Stimulated activated CD8-positive, alpha-beta memory T cell treated with anti-CD3 and anti-CD28 coated beads, Interleukin-12 subunit alpha, Interleukin-12 subunit beta, amount 100 ng/mL, for 4 hours (primary cell): ENCODE measurements at places on chromosomes 1 and 21.
A peak's percentile ranks its signal among the peaks of the same experiment; 100 is the strongest.

DNA sequence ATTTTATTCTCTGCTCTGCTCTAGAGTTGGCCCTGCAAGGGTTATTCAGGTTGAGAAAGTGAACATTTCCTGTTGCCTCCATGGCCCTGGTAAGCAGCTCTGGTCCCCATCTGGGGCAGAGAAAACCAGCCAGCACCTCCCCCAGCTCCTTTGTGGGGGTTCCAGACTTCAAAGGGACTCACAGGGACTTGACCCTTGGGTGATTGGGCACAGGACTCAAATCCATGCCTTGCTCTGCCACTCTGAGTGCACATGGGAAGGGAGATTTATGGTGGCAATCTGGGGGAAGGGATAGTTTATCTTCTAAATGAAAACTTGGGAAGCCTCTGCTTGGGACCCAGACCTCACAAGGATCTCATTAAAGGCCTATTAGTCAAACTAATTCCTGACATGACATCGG is 212.8 kb downstream of the FOXD2 start:
- no peak for DNase-seq

- no peak for DNase-seq
These were observed 238.3 kb downstream of the HLX start for GRCh38 chr1:221117548-221117951.

- no peak for DNase-seq
These were observed 98.8 kb downstream of the ZFYVE9 start for GRCh38 chr1:52240592-52241210.

DNA sequence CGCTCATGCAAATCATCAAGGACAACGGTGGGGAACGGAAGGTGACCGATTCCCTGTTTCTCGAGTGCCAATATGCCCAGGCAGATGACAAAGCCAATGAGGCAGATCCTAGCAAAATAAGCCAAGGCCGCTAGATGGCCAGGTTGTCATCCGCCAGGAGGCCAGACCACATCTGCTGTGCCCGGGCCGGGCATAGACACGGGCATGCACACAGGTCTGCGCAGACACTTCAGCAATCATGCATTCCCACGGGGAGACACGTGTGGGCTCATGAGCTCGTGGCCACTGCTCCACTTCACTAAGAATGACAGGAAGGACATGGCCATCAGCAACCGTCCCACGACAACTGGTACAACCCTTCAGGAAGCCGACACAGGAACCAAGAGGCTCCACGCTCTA is 23.4 kb downstream of the WDR4 start:
- DNase-seq: no peak

DNA sequence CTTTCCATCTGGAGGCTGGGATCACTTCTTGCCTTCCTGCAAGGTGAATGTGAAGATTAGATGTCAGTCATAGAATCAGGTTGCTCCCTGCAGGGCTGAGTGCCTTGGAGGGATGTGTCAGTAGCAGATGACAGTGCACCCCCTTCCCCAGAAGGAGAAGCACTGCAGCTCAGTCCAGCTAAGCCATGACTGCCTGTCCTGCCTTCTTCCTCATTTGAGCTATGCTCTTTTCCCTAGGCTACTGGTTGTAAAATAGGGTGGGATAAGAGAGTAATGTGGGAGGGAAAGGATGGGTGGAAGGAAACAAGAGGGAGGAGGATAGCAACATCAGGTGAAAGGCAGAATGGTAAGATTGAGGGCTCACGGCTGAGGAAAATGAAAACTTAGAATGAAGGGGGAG is 11.1 kb upstream of the FABP3 start:
- no peak for DNase-seq

DNA sequence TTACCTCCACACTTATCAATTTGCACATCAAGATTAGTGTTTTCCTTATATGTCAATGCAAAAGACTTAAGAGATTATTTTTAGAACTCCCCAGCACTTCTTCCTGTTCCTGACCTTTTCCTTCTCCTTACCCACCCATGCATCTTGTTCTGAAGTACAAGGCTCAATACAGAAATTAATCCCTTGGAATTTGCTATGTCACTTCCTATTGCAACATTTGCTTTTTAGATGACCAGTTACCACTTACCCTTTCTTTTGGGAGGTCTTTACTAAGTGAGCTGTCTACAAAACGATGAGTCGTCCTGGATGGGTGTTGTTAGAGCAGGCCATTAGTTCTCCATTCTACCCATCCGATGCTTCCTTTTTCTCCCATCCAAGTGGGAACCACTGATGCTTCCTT is 221.2 kb downstream of the FMN2 start:
- DNase-seq: no peak

DNA sequence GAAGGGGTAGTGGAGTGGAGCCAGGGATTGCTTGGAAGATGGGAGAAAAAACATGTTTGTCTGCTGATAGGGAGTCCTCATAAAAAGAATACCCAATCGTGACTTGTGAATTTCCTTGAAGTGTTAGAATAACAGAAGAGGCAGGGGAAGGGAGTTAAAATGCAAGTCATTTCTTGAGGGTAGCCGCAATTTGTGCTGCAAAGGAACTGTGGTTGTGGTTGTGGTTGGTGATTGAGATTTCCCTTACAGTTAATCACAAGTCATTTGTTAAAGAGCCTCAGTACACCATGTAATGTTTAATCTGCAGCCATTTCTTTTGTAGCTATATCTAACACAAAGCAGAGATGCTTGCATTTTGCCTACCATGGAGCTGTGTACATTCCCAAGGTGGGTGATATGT is 38.5 kb upstream of the EGLN1 start:
- peak; percentile 40 for DNase-seq

DNA sequence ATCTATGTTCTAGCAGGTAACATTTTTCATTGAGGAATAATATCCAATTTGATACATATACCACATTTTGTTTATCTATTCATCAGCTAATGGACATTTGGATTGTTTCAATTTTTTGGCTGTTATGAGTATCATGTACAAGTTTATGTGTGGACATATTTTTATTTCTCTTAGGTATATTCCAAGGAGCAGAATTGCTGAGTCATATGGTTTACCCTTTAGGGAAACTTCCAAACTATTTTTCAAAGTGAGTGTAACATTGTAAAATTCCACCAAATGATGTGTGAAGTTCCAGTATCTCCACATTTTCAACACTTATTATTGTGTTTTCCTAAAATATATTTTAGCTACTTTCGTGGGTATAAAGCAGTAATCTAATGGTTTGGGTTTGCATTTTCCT is 1789.9 kb downstream of the MRPL39 start:
- no peak for DNase-seq

- no peak for DNase-seq
These were observed 72.9 kb upstream of the CDC42BPA start for GRCh38 chr1:227391211-227391610.

- no peak for DNase-seq
These were observed 36.2 kb upstream of the UBE2U start for GRCh38 chr1:64167176-64167575.

- DNase-seq: no peak
These were observed 223.5 kb downstream of the RHOU start for GRCh38 chr1:228958741-228959140.

GRCh38 chr1:226350519-226350865 is 41.5 kb upstream of the LIN9 start:
- no peak for DNase-seq

- no peak for DNase-seq
These were observed 5.8 kb downstream of the INKA2 start for GRCh38 chr1:111733183-111733991.

- DNase-seq: no peak
These were observed 2.3 kb downstream of the OVAAL start for GRCh38 chr1:180560868-180561600.

DNA sequence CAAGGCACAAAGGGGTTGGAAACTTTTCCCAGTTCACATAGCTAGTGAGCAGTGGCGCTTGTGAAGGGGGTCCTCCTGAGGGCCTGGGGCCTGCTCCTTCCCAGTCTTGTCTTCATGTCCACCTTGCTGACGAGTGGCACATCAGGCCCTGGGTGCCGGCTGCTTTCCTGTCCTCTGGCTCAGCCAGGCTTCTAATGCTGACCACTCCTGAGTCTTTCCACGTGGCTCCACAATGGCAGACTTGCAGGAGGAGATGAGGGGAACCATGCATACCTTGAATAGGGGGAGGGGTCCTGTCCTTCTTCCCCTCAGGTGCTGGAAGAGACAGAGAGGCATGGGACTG is 38.7 kb downstream of the MAPKAPK2 start:
- DNase-seq: no peak

- no peak for DNase-seq
These were observed 88.5 kb downstream of the PTPRU start for GRCh38 chr1:29324771-29325351.

DNA sequence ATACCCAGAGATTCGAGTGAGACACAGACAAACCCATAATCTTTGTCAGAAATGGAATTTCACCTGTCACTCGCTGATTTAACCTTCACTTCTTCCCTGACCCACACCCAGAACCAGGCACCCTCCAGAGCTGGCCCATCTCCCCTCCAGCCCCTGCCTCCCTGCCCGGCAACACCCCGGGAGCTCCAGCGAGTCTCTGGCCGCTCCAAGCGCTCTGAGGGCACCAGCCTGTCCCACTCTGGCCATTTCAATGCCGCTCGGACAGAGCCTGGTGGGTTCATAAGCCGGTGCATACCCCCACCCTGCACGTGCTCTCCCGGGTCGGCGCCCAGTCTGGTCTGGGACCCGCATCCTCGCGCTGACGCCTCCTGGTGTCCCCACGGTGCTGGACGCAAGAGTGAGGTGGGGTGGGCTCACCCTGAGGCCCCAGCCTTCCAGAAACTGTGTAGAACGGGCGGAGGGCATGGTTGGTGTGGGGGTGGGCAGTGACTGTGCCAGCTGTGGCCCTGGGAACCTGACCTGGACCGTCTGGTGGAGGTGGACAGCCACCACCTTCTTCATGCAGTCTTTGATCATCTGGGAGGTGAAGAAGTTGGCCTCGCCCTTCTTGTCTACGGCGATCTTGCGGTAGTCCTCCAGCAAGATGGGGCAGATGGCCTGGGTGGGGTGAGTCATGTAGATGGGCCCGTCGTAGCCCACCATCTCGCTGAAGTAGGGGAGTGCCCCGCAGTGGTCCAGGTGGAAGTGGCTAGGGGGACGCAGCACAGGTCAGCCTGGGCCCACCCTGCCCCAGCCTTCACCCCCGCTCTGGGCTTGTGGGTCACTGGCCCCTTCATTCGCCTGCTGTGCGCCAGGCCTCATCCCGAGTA is 5.4 kb downstream of the INTS11 start:
- no peak for DNase-seq

DNA sequence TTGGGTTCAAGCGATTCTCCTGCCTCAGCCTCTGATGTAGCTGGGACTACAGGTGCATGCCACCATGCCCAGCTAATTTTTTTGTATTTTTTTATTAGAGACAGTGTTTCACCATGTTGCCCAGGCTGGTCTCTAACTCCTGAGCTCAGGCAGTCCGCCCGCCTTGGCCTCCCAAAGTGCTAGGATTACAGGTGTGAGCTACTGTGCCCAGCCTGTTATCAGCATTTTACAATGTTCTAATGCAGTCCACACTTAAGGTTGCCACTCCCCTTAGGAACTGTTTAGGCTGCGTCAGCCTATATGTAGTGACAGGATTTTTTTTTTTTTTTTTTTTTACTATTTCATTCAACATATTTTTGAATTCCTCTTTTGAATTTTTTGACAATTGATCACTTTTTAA is 30.2 kb downstream of the AGPAT3 start:
- no peak for DNase-seq

DNA sequence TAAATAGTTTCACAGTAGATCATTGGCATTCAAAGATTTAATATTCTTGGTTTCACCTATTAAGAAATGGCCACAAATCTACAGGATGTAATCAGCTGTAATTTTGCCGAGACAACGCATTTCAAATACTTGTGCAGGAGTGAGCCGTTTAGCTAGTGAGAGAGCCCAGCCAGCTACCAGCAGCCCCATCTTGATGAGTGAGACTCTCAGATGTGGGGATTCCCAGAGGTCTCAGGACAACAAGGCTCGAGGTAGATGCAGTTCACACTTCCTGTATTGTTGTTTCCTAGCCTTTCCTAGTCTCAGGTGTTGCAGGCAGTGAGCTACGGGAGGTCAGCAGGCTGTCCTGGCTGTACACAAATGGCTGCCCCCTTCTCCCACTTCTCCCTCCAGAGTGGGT is 108.6 kb downstream of the PBX1 start:
- no peak for DNase-seq

- no peak for DNase-seq
These were observed 5.7 kb upstream of the CCT8 start for GRCh38 chr21:29078869-29079767.

DNA sequence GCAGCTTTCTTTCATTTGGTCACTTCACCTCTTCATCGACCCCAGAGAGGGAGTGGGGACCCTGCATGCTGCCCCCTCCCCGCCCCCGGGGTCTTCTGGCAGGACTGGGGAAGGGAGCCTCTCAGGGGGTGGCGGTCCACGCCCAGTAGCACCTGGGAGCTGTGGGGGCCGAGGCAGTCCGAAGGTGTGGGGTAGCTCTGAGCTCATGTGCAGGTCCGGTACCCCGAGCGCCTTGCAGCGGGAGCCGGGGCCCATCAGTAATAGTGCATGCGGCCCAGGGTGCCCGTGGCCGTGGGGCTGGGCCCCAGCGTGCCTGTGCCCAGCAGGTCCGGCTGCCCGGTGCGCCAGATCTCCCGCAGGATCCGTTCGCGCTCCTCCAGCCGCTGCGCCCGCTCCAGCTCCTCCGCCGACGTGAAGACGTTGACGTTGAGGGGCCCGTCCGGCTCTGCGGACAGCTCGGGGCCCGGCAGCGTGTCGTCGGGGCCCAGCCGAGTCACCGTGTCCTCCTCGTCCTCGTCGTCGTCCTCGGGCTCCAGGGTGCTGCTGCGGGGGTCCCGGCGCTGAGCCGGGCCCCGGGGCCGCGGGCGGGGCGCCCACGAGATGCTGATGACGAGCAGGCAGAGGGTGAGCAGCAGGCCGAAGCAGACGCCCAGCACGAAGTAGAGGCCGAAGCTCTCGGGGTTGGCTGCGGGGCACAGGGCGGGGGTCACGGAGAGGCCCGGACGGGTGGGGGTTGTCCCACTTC is 1.2 kb downstream of the EVA1B start:
- no peak for DNase-seq

GRCh38 chr21:41018431-41018830 is 149.5 kb upstream of the BACE2 start:
- no peak for DNase-seq

GRCh38 chr21:26100573-26100972 is 70.0 kb downstream of the APP start:
- no peak for DNase-seq

GRCh38 chr21:41566500-41567014 is 58.6 kb upstream of the TMPRSS2 start:
- no peak for DNase-seq

GRCh38 chr1:163187849-163188248 is 14.9 kb downstream of the RGS5 start:
- DNase-seq: no peak

DNA sequence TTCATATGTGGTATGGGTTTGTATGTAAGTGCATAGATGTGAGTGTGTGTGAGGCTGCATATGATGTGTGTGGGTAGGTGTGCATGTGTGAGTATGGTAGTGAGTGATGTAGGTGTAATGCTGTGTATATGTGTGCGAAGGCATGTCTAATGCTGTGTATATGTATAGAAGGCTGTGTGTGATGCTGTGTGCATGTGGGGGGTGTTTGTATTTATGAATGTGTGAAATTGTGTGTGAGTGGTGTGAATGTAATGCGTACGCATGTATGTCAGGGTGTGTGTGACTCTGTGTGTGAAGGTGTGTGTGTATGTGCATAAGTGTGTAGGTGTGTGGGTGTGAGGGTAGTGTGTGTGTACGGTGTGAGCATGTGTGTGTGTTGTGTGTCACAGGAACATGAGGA is 300.0 kb downstream of the OMA1 start:
- DNase-seq: no peak
